Mucosa of descending colon (tissue), 3 donors: ENCODE measurements at places on chromosomes 13 and 19. TPM values are rescaled to one million over a fixed set of nuclear protein-coding genes. Genes with fewer than 3 reads are reported as not detected.

DNA sequence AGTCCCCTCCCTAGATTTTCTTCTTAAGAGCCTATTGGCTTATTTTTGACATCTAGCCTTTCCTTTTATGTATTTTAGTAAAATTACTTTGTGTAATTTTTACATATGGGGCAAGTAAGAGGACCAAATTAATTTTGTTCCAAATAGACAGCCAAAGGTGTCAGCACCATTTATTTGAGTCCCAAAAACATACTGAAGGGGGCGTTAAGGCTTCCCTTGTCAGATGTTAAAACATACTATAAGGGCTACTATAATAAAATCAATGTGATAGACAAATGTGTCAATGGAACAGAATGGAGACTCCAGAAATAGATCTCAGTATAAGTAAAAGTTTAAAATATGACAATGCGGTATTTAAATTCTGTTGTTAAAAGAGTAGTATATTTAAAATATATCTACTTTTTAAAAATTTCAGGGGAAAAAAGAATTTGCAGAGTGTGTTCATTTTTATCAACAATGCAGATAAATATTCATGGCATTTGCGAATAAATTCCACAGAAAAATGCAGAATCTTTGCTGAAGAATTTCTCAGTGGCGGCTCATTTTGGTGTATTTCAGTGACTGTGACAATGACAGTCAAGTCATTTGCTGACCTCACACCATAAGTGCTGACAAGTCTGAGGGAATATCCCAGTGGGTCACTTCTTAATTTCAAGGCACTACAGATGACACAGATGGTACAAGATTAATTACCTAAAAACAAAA is 133.7 kb downstream of the MTUS2 start:
- no peak for DNase-seq

DNA sequence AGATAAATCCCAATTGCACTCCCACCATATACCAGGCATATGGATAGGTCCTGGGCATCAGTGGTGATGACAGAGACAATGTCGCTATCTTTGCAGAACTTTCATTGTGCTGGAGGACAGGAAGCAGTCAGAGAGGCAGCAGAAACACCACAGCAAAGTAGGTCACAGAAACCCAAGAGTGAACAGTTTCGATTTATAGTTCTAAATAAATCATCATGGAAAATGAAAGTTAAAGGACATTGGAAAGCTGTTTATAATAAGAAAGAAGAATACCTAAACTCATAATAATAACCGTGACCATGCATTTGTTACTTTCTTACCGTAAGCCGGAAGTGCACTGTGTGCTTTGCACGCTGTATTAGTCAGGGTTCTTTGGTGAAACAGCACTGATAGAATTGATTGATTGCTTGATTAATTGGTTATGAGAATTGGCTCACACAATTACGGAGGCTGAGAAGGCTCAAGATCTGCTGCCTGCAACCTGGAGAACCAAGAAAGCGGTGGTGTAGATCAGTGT is 38.9 kb downstream of the ALOX5AP start:
- DNase-seq, result no peak

- no peak for DNase-seq
Observed at GRCh38 chr19:31329819-31330218, 19.4 kb downstream of the TSHZ3 start.

Gene ATP4A
- not detected for total RNA-seq

Gene HNRNPUL1
- total RNA-seq, result 190 TPM

Gene BST2
- total RNA-seq, result 72.6 TPM

DNA sequence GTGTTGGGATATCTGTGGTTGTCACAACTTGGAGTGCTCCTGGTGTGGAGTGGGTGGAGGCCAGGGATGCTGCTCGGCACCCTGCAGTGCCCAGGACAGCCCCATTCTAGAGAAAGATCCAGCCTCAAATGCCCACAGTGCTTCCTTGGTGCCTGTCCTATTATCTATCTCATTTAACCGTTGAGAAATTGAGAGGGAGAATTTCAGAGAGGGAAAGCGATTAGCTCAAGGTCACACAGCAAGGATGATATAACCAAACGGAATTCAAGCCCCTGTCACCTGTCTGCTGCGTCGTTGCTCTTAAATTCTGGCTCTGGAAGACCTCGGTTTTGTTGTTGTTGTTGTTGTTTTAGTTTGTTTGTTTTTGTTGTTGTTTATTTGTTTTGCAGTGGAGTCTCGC is 13.5 kb downstream of the ANKRD24 start:
- no peak for DNase-seq

- DNase-seq, result peak; percentile 32
Observed at GRCh38 chr13:112616586-112617362, 28.8 kb upstream of the TUBGCP3 start.

DNA sequence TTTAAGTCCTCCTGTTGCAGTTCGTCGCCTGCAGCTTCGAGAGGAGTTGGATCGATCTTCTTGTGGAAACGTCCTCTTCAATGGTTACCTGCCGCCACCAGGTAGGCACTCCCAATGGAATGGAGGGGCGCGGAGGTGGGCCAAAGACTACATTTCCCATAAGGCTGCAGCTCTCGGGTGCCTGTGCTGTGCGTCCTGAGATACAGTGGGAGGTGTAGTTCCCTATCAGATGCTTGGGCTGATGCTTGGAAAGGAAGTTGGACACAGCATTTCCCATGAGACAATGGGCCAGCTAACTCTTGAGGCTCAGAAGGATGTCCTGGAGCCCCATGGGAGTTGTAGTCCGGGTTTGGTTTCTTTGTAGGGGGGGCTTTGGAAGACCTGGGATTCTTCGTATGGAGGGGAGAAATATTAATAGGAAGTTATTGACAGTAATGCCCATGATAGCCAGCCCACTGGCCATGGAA is 1.8 kb downstream of the SHKBP1 start:
- no peak for DNase-seq

DNA sequence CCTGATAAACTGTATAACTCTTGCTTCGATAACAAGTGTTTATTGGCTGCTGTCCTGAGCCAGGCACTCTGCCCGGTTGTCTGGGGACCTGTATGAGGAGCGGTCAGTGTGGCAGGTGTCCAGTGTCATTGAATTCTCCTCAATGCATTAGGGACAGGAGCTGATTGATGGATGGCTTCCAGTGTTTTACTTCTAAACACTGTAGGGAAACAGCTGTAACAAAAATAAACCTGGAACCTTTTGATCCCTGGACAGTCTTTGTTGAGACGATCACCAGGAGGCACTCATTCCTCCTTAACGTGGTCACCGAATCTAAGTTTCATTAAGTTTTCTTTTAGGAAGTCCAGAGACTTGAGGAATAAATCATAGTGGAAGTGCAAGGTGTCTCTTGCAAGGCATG is 17.9 kb downstream of the UBAC2 start:
- no peak for DNase-seq

GRCh38 chr19:1851654-1852580 is 3.6 kb upstream of the REXO1 start:
- peak; percentile 72 for DNase-seq

Gene CPB2
- not detected for total RNA-seq

Gene ZNF569
- total RNA-seq, result 1.8 TPM

Gene CD37
- 5.6 TPM for total RNA-seq

GRCh38 chr19:35718345-35719041 is 690 bp downstream of the KMT2B start:
- peak; percentile 42 for DNase-seq

GRCh38 chr13:30985637-30986205 is 53.3 kb downstream of the TEX26 start:
- no peak for DNase-seq

- peak; percentile 74 for DNase-seq
Observed at GRCh38 chr19:9934132-9934950, 2.0 kb downstream of the OLFM2 start.

DNA sequence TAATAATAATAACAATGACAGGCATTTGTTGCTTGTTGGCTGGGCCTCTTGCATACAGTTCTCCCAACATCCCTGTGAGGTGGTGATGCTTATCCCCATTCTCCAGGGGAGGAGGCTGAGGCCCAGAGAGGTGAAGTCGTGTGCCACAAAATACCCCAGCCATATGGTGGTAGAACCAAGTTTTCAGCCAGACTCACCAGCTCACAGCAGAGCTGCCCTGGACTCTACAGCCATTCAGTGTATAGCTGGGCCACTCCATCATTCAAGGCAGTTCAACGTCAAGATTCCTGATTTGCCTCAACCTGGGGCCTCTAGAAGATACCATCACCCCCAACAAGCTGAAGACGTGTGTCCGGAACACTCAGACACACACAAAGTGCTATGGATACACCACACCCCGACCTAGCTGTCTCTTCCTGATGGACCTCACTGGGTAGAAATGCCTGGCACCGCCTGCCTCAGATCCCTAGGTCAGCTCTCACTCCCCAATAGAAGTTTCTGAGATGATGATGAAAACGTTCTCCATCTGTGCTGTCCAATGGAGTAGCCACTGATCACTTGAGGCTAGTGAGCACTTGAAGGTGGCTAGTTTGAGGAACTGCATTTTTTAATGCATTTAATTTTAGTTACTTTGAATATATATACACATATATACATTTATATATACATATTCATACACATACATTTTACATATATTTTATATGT is 4.3 kb upstream of the CEACAM19 start:
- no peak for DNase-seq

Gene LYL1
- total RNA-seq, result 4.7 TPM

DNA sequence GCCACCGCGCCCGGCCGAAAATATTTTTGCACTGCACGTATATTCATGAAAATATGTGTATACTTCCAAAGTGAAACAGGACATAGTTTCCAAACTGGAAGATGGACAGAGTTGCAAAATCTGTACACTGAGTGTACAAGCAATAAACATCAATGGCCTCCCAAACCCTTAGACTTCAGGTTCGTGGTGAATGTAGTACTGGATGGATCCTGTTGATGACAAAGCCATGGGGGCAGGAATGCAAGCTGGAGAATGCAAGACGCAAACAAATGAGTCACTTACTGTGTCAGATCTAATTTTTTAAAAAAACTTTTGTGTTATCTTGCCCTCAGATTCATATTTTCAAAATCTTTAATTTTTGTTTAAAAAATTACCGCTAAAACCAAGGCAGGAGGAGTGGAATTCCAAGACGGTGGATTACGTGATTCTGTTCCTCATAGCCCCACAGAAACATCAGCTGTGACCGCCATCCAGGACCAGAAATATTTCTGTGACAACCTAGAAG is 12.7 kb upstream of the LILRA2 start:
- DNase-seq, result no peak

Gene KLF5
- 131 TPM for total RNA-seq

- DNase-seq, result peak; percentile 65
Observed at GRCh38 chr19:6801485-6802086, 29.1 kb downstream of the VAV1 start.

Gene ZC3H4
- total RNA-seq, result 53.4 TPM

Gene ZNF541
- total RNA-seq, result 0.22 TPM

GRCh38 chr19:40539070-40539469 is 37.6 kb upstream of the SHKBP1 start:
- DNase-seq, result no peak

GRCh38 chr13:89970353-89970709 is 1377.2 kb upstream of the MIR17HG start:
- no peak for DNase-seq

DNA sequence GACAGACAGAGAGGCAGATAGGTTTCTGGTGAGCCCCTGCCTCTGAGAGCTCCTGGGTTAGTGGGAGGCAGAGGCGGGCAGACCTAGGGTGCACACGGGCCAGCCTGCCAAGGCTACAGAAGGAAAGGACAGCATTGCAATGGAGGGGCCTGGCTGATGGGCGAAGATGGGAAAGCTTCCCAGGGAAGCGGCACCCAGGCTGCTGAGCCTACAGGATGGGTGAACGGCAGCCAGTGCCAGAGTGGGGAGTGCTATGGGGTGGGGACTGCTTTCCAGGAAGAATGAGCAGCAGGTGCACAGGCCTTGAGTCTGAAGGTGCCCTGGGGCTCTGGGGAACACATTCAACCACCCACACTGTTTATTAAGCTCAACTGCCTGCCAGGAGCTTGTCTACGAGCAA is 702 bp upstream of the MAG start:
- DNase-seq, result no peak

DNA sequence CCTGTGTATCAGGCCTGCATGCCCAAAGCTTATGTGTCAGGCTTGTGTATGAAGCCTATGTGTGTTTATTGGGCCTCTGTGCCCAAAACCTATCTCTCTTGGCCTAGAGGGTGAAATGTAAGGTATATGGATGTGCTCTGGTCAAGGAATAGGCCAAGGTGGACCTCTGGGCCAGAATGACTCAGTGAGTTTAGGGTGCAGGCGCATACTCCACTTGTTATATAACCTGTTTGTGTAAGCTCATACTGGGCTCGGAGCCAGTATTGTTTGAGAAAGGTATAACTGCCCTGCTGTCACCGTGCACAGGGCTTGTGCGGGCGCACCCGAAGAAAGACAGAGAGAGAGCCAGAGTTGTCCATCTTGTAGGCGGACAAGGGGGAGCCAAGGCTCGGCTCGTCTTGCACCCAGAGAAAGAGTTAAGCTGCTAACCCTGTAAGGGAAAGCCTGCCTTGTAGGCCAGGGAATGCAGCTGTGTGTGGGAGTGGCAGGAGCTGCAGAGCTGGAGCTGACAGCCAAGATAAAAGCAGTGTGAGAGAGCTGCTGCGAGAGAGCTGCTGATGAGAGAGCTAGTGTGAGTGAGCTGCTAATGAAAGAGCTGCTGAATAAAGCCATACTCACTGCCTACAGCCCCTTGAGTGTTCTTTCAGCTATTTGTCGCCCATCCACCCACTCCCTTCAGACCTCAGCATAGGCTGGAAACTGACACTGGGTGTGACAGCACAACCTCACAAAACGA is 43.4 kb upstream of the N4BP2L1 start:
- DNase-seq, result no peak

- DNase-seq, result no peak
Observed at GRCh38 chr19:45587873-45588272, 3.3 kb upstream of the OPA3 start.

- DNase-seq, result no peak
Observed at GRCh38 chr13:34335014-34336007, 517.4 kb downstream of the RFC3 start.

Gene CYP4F8
- not detected for total RNA-seq

Gene NLRP7
- total RNA-seq, result not detected

DNA sequence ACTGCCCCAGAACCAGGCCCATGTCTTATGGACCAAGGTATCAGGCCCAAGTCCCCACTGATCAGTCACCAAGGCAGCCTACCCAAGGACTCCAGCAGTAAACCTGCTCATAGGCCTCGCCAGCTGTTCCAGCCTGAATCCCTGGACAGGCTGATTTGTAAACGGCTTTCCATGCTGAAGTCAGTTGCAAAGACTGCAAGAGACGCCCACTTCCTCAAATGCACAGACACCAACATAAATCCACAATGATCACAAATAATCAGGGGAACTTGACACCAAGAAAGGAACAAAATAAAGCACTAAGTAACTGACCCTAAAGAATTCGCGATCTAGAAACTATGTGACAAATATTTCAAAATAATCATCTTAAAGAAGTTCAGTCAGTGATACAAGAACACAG is 75.2 kb downstream of the RXFP2 start:
- DNase-seq, result no peak

Gene LGALS7
- not detected for total RNA-seq

- DNase-seq, result peak; percentile 66
Observed at GRCh38 chr19:50266896-50267295, 62.3 kb downstream of the KCNC3 start.
